ENCODE measurements at places on chromosomes 12 and 14.

DNA sequence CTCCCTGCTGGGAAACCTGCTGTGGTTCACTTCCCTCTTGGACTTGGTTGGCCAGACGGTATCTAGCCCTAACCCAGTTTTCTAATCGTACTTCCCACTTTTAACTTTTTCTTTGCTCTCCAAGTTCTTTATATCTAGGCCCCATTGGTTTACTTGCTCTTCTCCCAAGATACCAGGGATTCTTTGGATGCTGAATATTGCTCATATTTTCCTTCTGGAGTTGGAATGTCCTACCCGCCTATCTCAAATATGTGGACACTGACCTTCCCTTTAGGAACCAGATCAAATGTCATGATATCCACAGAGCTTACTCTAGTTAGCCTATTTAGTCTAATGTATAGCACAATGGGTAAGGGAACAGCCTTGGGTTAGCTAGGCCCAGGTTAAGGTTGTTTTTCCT, 228.6 kb downstream of the DACT1 start:
- no peak for DNase-seq

GRCh38 chr14:94227029-94227428, 52.9 kb downstream of the PPP4R4 start:
- no peak for DNase-seq

- no peak for DNase-seq
Measured at GRCh38 chr14:68822132-68822651, 29.3 kb upstream of the ZFP36L1 start.

DNA sequence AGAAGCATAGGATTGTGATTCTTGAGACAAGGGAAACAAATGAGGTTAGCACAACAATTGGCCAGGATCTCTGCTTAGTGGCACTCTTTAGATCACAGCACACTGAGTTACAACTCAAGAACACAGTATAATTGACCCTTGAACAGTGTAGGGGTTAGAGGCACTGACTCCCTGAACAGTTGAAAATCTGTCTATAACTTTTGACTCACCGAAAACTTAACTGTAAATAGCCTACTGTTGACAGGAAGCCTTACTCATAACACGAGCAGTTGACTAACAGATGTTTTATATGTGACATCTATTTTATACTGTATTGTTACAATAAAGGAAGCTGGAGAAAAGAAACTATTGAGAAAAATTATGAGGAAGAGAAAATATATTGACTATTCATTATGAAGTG, 296.1 kb downstream of the RERGL start:
- DNase-seq = no peak

DNA sequence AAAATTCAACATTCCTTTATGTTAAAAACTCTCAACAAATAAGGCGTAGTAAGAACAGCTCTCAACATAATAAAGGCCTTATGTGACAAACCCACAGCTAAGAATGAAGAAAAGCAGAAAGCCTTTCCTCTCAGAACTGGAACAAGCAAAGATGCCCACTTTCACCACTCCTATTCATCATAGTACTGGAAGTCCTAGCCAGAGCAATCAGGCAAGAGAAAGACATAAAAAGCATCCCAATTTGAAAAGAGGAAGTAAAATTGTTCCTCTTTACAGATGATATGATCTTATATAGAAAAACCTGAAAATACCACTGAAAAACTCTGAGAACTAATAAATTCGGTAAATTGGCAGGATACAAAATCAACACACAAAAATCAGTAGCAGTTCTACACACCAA, 52.1 kb downstream of the STON2 start:
- no peak for DNase-seq

DNA sequence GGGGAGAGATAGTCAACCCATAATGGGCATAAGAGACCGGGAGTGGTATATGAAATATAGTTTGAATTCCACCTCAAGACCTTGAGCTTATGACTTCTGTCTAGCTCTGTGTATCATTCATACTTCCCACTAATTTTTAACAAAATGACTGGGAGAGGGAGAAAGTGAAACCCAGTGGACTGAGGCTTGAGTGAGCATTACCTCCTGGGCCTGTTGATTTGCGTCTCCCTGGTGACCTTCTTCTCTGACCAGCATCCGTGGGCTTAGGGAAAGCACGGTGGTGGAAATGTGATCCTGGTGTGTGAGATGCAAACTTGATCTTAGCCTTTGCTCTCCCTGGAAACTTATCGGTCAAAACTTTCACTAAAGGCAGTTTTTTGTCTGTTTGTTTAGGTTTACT, 207.9 kb upstream of the BCL2L14 start:
- no peak for DNase-seq

DNA sequence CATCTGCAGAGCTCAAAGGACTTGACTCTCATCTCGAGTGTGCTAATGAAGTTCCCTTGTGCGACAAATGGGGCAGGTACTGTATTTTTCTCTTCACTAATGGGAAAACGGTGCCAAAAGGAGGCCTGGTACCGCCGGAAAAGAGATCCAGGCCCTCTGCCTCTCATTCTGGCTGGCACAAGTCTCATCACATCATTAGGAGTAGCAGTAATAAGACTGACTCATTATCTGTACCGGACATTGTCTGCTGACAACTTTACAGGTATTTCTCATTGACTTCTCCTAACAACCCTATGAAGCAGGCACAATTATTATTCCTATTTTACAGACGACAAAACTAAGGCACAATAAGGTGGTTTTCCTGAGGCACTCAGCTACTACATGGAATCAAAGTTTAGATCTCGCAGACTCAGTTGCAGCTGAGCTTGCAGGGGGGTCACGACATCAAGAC, 668 bp downstream of the APPL2 start:
- DNase-seq = peak; percentile 52

DNA sequence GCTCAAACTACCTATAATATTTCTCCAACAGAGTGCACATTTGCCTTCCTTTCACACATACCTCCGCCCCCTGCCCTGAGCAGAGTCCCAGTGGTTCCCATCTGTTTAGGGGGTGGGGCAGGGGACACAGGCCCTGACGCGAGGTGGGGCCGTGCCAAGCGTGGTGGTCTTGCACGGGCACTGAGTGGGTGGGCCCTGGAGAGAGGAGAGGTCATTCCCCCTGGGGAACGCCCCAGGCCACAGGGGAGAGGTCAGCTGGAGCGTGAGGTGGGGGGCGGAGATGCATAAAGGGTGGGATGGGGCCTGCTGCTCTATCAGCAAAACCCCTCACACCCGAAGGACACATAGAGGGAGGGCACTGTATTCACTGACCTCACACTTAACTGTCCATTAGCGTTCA, 441.9 kb downstream of the TMEM121 start:
- DNase-seq = no peak

DNA sequence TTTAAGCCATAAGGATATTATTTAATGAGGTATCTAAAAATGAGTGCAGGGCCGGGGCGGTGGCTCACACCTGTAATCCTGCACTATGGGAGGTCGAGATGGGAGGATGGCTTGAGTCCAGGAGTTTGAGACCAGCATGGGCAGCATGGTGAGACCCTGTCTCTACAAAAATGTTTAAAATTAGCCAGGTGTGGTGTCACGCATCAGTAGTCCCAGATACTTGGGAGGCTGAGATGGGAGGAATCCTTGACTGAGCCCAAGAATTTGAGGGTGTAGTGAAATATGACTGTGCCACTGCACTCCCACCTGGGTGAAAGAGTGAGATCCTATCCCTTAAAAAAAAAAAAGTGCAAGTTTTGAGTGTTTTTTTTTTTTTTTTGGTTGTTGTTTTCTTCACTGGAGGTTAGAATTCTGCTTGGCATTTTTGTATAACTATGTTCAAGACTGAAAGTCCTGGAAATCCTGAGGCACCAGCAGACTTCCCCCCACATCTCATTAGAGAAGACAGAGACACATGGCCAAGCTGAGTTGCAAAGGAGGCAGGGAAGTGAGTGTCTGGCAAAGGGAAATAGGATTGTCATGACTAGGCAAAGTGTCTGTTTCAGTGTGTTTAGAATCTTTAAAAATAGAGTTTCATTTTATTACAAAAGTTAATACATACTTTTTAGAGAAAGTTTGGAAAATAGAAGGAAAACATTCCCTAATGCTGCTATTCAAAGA, 53.5 kb upstream of the DUSP6 start:
- DNase-seq = no peak

- no peak for DNase-seq
Measured at GRCh38 chr12:121657305-121658008, 12.0 kb downstream of the MORN3 start.

DNA sequence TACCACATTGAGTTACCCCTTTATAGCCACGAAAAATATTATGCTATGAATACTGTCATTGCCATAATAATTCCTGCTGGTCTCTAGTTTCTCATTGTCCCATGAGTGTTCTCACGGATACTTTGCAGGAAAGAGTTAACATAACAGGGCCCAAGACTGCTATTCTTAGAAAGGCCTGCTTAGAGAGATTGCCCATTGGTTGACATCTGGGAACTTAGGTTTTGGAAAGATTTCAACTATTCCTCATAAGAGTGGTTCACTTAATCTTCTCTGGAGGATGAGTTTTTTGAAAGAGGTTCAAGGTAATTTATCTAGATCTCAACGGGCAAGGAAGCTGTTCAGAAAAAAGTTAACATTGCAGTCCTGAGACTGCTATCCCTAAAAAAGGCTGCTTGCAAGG, 18.4 kb upstream of the PRPF39 start:
- no peak for DNase-seq

DNA sequence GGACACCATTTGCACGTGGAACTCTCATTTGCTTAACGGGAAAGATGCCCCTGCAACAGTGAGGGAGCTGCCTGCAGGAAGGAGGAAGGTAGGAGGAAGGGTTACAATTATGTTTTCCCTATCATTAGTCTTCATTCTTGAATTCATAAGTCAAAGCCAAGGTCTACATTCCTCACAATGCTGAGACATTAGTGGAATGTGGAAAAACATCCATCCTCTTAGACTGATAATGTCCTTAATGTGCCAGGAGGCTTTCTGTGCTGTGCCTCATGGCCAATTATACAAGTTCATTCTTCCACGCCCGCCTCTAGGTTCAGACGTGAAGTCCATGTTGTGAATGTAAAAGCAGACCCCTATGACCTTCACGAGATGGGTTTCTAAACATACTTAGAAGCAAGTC, 1212.4 kb upstream of the TMEM132C start:
- DNase-seq = no peak

- no peak for DNase-seq
Measured at GRCh38 chr14:76844223-76844622, 18.0 kb downstream of the LRRC74A start.

GRCh38 chr12:129772501-129773493, 131.0 kb downstream of the TMEM132D start:
- DNase-seq = no peak

GRCh38 chr14:58072288-58073071, 79.5 kb downstream of the ARMH4 start:
- DNase-seq = peak; percentile 35

GRCh38 chr14:91315844-91316267, 71.4 kb upstream of the GPR68 start:
- no peak for DNase-seq

- no peak for DNase-seq
Measured at GRCh38 chr12:49789992-49790391, 38.2 kb downstream of the NCKAP5L start.

GRCh38 chr12:82883394-82884355, 197.0 kb downstream of the TMTC2 start:
- no peak for DNase-seq

DNA sequence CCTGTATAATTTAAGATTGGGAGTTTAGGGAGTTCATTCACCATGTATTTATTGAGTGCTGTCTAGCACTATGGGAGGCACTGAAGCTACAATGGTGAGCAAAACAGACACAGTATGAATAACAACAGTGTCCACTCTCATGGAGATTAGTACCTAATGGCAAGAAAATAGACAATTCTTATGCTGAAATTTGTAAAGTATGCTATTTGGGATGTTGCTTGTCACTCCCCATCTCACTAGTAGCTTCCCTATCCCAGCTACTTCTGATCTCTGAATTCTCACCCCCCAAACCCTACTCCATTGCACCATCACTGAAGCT, 4.0 kb downstream of the GDF11 start:
- no peak for DNase-seq

- no peak for DNase-seq
Measured at GRCh38 chr14:79415726-79416125, 795.6 kb downstream of the DIO2 start.

DNA sequence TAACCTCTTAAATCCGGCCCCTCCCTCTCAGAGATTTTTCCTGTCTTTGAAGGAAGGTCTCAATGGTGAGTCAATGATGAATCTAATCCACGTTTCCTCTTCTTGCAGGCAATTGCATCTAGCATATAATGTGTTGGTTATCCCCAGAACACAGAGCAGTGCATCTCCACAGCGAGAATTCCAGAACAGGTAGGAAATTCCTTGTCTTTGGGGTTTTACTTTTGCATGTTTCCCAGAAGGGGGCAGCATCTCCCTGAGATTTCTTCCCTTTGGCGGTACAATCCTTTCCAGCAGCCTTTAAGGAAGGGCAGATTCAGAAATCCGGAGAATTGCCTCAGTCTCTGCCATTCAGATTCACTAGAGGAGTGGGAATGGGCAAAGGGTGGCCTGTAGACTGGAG, 128.0 kb downstream of the KCNA5 start:
- DNase-seq = peak; percentile 32

DNA sequence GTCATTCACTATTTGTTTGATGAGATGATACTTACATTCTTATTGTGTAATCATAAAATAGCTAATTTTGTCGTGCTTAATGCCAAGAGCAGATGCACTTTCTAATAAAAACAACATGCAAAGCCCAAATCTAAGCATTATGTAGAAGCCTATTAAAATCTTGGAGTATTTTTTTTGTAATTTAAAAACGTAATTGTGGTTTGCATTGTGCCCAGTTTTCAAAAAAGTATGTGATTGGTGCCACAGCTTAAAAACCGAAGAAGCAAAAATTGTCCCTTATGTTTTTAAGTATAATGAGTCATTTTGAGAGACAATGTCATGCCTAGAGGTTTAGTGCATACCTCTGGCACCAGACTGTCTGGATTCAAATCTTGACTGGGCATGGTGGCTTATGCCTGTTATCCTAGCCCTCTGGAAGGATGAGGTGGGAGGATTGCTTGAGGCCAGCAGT, 464.8 kb upstream of the RGS6 start:
- DNase-seq = no peak

GRCh38 chr12:12983420-12984035, 16.5 kb downstream of the HEBP1 start:
- DNase-seq = peak; percentile 63

- no peak for DNase-seq
Measured at GRCh38 chr14:77889971-77890442, 90.1 kb downstream of the ADCK1 start.

- DNase-seq = no peak
Measured at GRCh38 chr14:22569737-22570131, 19.3 kb downstream of the DAD1 start.

DNA sequence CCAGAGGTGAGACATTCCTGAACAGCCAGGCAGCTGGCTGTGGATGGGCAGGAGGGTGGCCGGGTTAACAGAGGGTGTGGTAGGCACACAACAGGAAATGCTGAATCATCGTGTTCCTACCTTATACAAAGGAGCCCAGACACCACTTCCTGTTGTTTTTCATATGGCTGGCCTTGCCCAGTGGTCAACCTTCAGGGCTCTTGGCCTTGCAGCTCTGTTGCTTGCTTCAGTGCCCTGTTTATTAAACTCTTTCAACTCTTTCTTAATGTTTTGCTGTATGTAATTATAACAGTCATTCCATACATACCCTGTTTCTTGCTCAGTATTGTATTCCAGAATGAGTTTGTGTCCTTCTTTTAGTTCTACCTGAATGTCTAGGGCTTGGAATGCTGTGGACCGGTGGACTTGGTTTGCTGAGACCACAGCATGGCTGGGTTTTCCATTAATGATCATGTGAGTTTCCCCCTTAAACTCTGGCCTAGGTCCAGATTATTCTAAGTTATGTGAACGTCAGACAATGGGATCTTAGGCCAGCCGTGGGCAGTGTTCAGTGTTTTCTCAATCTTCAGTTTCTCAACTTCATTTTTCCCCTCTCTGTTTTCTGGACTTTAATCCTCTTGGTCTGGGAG, 11.9 kb downstream of the CFAP54 start:
- DNase-seq = peak; percentile 64

- DNase-seq = no peak
Measured at GRCh38 chr14:101098641-101099040, 195.1 kb upstream of the RTL1 start.
